ENCODE measurements at places on chromosomes 4 and X. TPM values are rescaled to one million over a fixed set of nuclear protein-coding genes. Genes with fewer than 3 reads are reported as not detected.
A peak's percentile ranks its signal among the peaks of the same experiment; 100 is the strongest.

PDE6B gene
- total RNA-seq: 0.11 TPM

NXF2 gene
- not detected for total RNA-seq

CLDN2 gene
- not detected for total RNA-seq

DNA sequence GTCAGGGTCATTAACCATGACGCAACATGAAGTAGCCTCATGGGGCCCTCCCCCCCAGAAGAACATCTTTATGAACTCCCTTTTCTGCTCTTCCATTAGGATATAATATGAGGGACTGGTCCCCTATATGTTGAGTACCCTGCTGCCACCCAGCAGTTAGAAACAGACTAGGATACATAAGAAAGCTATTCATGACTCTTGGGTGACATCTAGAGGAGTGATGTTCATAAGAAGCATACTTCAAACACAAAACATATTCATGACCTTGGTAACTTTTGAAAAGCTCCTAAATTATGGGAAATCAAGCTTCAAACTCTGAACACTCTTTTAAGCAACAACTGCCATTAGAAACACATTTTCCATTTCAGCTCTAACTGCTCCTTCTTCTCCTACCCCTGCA, 155.2 kb upstream of the SPIN4 start:
- DNase-seq: peak; percentile 44

DNA sequence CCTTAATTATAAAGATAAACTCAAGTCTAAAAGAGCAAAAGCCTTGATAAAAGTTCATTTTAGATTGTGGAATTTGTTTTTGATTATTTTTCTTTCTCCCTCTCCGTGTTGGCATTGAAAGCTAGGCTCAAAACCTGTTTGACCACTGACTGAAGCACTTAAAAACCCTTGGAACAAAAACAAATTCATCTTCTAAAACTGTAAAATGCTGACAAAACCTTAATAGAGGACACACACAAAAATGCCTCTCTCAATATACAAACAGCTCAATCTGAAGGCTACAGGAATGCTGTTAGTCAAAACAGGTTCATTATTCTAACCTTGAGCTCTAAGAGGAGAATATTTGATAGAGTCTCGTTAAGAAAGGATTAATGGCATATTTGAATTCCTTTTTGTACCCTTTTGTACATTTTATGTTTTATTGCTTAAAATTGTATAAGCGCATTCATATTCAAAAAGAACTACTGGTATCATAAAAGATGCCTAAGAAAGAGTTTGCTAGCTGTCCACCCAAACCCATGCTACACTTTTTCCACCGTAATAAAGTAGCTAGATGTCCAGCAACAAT, 74.3 kb upstream of the NAP1L5 start:
- DNase-seq: no peak

DNA sequence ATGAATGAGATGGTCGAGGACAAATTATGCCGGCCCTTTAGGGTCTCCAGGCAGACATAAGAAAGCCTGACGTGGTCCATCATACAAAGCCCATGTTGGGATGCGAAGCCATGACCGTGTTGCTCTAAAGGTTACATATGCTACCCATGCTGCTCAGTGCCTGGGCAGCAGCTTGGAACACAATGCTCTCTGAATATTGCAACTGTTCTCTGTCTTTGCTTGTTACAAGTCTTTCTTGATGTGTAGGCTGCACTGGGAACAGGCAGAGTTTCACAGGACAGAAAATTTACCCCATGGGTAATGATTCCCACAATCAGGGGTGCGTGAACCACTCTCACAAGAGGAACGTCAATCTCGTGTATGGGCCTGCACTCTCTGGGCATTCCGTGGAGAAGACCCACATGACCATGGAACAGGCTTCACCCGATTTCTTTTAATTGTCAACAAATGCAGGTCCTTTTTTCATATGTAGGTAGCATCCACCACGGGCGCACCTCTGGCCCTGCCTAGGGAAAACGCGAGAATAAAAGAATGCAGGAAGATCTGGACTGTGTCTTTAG, 66.3 kb downstream of the NBDY start:
- no peak for DNase-seq

DNA sequence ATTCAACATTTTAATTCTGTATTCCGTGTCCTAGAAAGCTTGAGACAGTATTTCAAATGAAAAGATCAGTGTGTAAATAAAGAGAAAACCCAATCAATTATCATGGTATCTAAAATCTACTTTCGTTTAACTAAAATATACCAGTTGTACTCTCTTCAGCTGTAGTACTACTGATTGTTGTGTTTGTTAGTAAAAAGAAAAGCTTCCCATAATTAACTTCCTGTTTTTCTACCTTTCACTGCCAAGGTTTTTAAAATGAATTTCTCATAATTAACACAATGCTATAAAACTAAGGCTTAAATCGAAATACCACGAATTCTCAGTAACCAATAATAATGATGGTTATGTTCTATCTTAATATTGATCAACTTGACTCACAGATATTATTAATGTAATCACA, 37.4 kb downstream of the PPP3CA start:
- DNase-seq: no peak
